ENCODE measurements at places on chromosomes 6 and 20.

DNA sequence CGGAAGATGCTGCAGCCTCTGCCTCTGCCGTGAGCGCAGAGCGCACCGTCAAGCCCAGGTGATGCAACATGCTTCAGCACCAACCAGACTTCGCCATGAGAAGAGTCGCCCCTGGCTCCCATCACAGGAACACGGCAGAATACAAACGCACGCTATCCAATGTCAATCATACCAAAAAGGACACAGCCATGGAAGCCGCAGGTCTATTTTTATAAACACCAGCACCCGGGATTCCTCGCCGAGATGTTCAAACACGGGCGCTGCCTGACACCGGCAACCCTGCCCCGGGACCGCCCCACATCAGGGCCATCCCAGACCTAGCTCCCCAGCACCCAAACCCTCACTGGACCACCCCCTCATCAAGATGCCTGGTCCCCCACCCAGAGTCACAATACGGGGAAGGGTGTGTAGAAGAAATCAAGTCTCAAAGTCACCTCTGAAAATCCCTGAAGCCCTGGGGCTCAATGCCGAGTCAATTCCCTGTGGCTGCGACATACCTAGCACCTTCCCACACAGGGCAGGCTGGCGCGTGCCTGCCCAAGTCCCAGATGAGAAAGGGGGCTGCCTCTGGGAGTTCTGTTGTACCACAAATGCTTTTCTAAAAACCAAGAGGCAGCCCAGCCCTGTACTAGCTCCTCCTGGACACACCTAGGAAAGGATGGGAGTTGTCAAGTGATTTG is 17.9 kb downstream of the TAF4 start:
- no peak for DNase-seq

DNA sequence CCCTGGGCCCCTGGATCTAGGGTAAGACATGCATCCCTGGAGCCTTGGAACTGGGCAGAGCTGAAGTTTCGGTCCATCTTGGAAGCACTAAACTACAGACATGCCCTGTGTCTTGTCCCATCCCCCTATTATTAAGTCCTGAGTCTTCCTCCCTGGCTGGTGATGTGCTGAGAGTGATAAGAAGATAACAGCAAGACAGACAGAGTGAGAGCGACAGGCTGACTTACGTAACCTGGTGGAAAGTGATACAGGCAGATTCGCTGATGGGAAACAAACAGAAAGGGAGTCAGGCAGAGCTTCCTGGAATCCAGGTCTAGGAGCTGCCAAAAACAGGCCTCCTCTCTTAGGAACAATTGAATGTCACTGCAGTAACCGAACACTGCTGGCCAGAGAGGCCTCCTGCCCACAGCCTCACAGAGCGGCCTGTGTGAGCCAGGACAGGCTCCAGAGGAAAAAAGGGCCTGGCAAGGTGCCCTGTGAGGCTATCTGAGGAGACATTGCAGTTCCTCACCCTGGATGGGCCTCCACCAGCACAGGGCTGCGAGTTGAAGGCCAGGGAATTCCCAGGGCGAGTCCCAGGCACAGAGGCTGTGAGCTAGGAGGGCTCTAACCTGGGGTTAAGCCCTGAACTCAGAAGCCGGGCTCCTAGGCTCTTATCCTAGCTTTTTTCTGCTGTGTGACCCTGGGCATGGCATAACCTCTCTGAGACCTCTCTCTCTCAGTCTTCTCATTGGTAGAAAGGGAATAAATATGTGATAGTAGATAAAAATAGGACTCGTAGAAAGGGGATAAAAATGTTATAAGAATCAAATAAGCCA is 34.2 kb upstream of the B4GALT5 start:
- no peak for DNase-seq

- DNase-seq: no peak
These were observed 29.1 kb downstream of the TRAM2 start for GRCh38 chr6:52547647-52548352.

- no peak for DNase-seq
These were observed 23.6 kb downstream of the TFAP2A start for GRCh38 chr6:10391299-10391630.

DNA sequence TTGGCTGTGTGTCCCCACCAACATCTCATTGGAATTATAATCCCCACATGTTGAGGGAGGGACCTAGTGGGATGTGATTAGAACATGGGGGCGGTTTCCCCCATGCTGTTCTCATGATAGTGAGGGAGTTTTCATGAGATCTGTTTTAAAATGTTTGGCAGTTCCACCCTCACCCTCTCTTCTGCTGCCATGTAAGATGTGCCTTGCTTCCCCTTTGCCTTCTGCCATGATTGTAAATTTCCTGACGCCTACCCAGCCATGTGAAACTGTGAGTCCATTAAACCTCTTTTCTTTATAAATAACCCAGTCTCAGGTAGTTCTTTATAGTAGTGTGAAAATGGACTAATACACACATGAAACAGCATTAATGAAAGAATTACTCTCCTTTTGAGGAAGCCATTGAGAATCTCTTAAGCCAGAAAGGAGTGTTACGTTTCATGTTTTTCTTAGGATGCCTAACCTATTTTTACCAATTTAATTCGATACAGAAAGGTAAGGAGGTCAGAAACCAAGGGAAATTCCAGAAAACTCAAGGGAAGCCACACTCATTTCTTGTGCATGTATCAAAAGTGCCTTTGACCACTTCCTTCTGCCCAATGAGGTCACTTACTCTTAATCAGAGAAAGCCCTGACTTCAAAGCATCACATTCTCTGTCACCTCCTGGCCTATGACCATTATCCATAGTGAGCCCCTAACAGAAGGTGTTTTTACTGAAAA is 24.7 kb upstream of the HINT3 start:
- no peak for DNase-seq

GRCh38 chr20:50560867-50561266 is 50.7 kb downstream of the PTPN1 start:
- no peak for DNase-seq

- no peak for DNase-seq
These were observed 16.3 kb upstream of the SDCBP2 start for GRCh38 chr20:1345030-1345755.

DNA sequence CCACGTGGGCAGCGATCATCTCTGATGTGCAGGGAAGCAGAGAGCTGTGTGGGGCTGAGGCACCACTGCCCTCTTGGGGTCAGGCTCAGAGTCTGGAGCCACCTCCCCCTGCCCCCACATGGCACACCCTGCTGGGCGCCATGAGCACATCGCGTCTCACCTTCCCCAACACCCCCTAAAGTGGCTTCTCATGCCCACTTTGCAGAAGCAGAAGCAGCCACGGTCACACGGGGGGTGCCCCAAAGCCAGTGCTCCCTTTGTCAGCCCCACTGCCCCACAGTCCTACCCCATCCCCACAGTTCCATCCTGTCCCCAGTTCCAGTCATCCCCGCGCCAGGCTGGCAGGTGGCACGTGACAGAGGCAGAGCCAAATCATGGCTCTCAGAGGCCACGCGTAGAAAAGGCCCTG is 19.5 kb downstream of the SDCBP2 start:
- DNase-seq: no peak

DNA sequence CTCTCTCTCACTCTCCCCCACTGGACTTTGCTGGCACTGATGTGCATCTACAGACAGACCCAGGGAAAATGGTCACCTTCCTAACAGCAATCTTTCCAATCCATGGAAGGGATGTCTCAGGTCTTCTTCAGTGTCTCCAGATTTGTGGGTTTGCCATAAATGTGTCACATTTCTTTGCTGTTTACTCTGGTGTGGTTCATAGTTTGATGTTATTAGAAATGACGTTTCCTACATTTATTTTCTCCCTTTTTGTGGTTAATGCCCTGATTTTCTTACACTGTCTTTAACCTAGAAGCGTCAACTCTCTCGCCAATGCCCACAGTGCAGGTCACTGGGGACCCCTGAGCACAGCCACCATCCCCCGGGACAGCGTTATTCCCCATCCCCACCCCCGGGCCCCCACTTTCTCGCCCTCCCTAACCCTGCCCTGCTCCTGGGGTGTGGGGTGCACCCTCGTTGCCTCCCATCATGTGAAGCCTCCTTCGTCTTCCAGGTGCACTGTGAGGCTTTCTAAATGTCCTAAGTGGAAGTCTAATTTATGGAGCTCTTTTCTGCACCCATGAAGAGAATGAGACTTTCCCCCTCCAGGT is 86.5 kb downstream of the YTHDF1 start:
- no peak for DNase-seq

- DNase-seq: no peak
These were observed 224.4 kb downstream of the OGFRL1 start for GRCh38 chr6:71513036-71513435.

GRCh38 chr6:151110576-151110905 is 129.2 kb upstream of the AKAP12 start:
- DNase-seq: no peak

GRCh38 chr6:139680819-139681218 is 306.4 kb upstream of the CITED2 start:
- no peak for DNase-seq

GRCh38 chr20:62156592-62157386 is 13.2 kb downstream of the SS18L1 start:
- peak; percentile 46 for DNase-seq

DNA sequence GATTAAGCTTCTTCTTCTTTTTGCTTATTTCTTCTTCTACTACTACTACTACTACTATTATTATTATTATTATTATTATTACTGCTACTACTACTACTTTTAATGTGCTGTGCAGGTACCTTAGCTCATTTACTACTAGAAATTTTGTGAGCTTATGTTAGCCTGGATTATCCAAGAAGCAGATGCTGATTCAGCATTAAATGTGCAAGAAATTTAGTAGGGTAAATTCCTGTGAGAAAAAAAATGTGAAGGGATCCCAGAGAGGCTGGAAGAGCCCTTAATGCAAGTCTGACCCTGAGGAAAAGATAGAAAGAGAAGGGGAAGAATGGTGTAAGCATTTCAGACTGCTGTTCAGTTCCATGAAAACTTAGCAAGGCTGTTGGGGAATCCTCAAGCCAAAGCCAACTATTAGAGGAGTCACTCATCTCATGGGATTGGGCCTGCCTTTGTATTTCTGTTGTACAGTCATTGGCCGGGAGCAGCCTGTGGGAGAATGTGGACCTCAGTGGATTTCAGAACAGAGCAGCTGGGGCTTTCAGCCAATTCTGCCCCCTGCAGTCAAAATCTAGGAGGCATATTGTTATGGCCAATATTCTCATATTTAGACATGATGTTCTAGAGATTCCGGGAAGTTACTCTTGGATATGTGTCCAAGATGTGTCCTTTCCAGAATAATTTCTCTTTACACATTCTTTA is 37.2 kb upstream of the TSPYL1 start:
- DNase-seq: no peak

DNA sequence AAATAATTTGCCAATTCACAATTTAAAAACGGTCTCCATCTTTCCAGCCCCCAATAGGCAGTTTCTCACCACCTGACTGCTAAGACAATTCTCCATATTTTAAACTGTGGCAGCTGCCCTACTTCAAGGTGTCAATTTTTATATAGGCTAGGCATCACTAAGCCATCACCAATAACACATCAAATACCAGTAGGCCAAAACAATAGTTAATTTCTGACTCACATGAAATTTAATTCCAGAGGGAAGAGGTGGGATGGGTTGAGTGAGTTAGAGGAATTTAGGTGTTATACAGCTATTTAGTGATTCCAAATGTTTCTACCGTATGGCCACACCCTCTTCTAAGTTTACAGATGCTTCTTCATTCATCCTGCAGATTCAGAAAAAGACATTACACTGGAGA is 49.9 kb downstream of the GFRAL start:
- DNase-seq: no peak

DNA sequence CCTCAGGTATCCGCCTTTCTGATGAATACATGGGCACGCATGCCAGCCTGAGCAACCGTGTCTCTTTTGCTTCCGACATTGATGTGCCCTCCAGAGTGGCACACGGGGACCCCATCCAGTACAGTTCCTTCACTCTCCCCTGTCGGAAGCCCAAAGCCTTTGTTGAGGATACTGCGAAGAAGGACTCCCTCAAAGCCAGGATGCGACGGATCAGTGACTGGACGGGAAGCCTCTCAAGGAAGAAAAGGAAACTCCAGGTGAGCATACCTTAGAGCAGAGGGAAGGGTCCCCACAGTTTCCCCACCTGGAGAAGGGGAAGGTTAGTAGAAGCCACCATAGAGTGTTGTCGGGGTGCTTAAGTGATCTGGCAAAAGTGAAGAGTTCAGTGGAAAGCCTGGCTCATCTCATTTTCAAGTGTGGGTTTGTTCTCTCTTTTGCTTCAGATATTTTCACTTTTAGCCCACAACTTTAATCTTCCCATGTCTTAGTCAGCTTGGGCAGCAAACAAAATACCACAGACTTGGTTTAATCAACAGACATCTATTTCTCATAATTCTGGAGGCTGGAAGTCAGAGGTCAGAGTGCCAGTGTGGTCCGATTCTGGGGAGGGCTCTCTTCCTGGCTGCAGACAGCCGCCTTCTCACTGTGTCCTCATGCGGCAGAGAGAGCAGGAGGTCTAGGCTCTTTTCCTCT is 133.5 kb upstream of the CLDN20 start:
- DNase-seq: no peak

DNA sequence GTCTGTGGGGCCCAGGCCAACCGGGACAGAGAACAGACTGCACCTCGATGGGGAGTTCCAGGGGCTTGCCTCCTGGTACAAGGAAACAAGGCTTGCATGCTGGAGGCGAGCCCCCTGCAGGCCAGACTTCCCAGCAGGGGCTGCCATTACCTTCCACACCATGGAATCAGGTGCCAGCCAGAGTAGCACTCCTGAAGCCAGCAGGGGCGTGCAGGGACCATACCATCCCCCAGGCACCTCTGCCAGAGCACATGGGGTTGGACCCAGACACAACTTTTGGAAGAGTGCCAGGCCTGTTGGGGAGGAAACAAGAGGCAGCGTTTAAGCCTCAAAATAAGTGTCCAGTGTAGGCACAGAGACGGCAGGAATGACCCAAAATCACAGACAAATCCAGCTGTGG is 6.5 kb downstream of the DDO start:
- DNase-seq: no peak

DNA sequence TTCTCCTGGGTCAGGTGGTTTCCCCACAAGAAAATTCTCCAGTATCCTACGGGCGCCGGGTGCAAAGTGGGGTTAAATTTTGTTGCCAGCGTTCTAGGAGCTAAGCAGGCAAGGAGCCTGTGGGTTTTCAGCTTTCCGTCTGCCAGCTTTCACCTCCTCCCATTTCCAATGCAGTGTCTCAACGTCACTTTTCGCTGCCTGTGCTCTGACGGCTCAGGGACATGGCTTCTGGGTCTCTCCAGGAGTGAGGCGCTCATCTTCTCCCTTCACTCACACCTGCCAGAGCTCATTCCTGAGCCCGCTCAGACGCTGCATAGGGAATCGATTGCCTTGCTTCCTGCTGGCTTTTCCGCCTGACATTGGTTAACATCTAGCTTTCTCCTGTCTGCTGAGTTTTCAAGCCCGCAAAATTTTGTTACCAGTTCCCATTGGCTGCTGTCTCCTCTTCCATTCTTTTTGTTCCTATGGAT is 7.3 kb upstream of the NAA20 start:
- no peak for DNase-seq

GRCh38 chr20:5150226-5151076 is 23.6 kb downstream of the CDS2 start:
- no peak for DNase-seq

- DNase-seq: no peak
These were observed 12.2 kb downstream of the SAYSD1 start for GRCh38 chr6:39102821-39103136.

DNA sequence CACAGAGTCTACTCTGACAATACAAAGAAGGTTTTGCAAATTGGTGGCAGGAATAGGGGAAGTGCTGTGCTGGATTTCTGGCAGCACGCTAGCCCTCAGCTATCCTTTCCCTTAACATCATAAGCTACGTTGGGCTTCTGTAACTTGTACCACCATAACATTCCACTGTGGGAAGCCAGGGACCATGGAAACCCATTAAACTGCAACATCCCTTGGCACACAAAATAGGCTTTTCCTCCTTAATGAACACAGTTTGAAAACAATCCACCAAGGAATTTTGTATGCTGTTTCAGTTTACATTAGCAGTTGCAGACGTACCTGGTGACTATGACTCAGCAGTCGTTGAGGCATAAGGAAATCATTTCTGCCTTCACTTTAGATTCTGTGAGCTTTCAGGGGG is 203.9 kb upstream of the RAB32 start:
- no peak for DNase-seq

All from stimulated activated CD4-positive, alpha-beta T cell treated with anti-CD3 and anti-CD28 coated beads, Interleukin-15, amount 100 ng/mL, for 1 hour (primary cell).